NCI-H526 treated with DMSO at 0.1 percent for 48 hours (cell line): ENCODE measurements at places on chromosomes 16 and 17.

DNA sequence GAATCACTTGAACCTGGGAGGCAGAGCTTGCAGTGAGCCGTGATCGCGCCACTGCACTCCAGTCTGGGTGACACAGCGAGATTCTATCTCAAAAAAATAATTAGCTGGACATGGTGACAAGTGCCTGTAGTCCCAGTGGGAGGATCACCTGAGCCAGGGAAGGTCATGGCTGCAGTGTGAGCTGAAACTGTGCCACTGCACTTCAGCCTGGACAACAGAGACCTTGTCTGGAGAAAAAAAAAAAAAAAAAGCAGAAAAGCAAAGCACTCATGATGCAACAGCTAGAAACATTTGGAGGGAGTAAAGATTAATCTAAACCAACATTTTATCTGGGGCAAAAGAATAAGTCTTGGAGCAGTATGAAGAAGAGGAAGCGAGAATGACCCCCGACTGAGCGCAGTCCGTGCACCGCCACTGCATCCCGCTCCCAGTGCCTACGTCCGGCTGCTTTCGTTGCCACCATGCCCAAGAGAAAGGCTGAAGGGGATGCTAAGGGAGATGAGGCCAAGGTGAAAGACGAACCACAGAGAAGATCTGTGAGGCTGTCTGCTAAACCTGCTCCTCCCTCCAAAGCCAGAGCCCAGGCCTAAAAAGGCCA, 8.2 kb downstream of the PRPSAP1 start:
- no peak for DNase-seq

GRCh38 chr16:77406680-77407079, 28.2 kb downstream of the ADAMTS18 start:
- DNase-seq, result no peak

GRCh38 chr16:27911486-27911885, 152.0 kb downstream of the GSG1L start:
- no peak for DNase-seq

DNA sequence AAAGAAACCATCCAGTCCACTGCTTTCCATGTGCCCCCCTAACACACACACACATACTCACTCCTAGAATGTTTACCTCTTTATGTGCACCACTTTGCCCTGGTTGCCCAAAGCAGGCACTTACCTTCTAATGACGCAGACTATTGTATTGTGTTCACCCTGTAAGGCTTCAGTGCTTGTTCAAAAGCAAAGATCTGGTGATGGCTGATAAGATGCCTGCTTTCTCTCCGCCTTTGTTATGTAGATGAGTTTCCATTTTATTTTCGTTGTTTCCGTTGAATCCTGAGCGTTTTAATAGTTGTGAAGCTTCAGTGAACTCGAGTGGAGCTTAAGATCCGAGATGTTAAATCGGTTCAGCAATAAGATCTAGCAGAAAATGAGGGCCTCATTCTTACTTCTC, 452.7 kb downstream of the TMEM114 start:
- no peak for DNase-seq

GRCh38 chr17:80820331-80820730, 171.3 kb upstream of the CHMP6 start:
- DNase-seq, result no peak

DNA sequence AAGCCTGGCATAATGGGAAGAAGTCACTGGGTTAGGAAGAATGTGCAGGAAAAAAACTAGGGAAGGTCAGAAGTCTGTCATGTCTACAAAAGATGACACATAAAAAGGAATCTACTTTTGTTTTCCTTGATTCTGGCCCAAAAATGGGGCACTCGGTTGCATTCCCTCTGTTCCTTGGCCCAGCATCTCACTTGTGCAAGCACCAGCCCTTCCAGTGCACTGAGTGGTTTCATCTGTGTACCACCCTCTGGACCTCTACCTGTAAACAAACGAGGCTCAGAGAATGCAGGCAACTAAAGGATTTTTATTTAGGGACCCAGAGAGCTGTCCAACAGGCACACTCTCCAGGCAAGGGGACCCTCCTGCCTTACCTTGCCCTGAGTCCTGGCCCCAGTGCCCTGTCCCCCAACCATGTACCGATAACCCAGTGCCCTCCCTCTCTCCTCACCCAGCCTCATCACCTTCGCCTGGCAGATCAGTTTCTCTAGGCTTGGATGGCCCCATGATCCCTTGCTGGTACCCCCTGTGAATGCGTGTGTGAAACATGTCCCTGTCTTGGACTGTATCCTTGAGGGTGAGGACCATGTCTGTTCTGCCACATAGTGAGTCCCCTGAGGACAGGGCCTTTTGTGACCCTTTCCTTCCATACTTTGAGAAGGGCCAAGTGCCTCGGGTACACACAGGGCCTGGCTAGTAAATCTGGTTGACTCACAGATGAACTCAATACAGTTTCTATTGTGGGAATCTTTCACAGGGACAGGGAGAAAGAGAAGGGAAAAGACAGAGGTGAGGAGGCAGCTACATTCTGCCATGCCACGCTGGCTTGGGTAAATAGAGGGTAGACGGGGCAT, 13.3 kb downstream of the NXPH3 start:
- DNase-seq, result no peak

DNA sequence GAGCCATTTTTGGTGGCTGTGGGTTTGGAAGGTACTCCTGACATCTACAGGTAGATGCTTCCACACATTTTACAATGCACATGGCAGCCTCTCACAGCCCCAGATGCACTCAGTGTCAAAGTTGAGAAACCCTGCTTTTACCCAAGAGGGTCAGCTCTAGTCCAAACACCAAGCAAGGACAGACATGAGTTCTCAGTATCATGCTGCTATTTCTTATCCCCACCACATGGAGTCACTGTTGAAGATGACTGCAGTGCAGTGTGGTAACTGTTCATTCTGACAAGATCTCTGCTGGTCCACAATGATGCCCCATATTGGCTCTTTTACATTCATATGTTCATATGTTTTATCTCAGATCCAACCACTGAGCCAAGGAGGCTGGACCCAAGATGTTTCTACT, 50.5 kb upstream of the SALL1 start:
- DNase-seq, result no peak

GRCh38 chr17:2064520-2064971, 9.6 kb downstream of the HIC1 start:
- no peak for DNase-seq

GRCh38 chr17:27336184-27336583, 42.3 kb downstream of the WSB1 start:
- no peak for DNase-seq
